ENCODE measurements at places on chromosomes 3 and 15.

DNA sequence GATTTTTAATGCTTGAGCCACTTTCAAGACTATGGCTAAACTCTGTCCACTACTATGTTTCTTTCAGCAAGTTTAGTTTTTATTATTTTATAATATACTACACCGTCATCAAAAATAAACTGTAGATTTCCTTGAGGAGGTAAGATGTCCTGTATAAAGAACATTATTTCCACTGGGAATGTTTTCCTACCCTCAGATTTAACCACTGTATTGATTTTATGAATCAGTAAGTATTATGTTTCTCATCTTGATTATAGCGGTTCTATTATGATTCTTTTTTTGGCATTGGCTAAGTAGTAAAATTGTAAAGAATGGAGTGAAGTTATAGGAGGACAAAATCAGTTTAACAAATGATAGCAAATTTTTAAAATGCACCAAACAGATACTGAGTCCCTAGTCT, 44.4 kb downstream of the ADAM10 start:
- no peak for DNase-seq

- DNase-seq, result no peak
These were observed 699 bp downstream of the MEGF11 start for GRCh38 chr15:66252685-66253417.

DNA sequence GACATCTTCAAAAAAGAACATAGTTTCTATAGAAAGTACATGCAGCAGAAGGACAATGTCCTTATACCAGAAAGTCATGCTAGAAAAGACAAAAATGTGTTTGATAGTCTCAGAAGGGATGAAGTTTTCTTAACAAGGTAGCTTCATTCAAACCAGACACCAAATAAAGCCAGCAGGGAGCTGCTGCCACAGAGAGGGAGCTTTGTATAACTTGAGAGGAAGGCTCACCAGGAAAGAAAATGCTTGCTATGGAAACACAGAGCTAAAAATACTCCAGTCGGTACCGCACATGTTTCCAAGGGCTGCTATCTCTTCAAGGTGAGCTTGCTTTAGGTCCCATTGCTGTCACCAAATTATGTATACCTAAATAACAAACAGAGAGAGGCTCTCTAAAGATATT, 1074.8 kb upstream of the ALCAM start:
- no peak for DNase-seq

GRCh38 chr3:28243424-28244106, 2.1 kb downstream of the CMC1 start:
- DNase-seq, result no peak

GRCh38 chr3:141249041-141249440, 17.4 kb downstream of the PXYLP1 start:
- no peak for DNase-seq

Data from CD4-positive, alpha-beta T cell treated with Interleukin-15 for 1 hour (primary cell).